DND-41 (cell line): ENCODE measurements at places on chromosomes 7 and 10.

DNA sequence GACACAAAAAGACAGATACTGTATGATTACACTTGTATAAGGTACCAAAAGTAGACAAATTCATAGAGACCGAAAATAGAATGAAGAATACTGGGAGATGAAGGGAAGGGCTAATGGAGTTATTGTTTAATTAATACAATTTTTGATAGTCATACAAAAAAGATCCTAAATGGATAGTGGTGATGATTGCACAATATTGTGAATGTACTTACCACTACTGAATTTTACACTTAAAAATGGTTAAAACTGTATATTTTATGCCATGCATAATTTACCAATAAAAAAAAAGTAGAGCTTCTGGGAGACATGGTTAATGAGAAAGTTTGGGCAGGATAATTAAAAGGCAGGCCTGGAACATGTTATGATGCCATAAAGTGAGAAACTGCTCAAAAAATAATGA is 119.0 kb downstream of the ZPBP start:
- DNase-seq = no peak

DNA sequence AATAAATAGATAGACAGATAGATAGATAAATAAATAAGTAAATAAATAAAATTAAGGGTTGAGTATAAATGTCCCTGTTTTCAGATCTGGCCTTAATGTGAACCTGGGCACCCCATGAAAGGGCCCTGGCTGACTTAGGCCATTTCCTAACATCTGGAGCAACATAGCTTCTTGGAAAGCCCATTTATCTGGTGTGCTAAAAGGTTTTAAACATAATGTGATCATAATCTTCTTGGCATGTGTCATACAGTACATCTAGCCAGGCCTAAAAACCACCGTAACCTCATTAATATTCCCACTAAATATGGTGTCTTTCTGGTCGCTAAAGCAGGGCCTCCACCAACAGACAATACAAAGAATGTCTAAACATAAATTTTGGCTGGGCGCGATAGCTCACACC is 142.8 kb downstream of the BTAF1 start:
- no peak for DNase-seq

DNA sequence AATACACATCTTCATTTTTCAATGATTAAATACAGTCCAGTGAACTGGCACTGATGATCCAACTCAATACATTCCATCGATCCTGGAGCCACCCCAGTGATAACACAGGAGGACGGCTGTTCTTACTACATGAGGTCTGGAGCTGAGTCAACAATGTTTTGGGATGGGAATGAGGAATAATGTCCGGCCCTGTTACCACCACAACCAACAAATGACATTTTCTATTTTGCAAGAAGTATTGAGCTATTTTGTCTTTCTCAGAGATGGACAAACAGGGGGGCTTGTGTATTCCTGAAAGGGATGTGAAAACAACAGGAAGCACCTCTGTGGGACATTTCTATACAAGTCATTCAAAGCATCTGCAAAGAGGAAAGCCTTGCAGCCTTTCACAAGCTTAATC is 249.2 kb downstream of the PARD3 start:
- DNase-seq = no peak

DNA sequence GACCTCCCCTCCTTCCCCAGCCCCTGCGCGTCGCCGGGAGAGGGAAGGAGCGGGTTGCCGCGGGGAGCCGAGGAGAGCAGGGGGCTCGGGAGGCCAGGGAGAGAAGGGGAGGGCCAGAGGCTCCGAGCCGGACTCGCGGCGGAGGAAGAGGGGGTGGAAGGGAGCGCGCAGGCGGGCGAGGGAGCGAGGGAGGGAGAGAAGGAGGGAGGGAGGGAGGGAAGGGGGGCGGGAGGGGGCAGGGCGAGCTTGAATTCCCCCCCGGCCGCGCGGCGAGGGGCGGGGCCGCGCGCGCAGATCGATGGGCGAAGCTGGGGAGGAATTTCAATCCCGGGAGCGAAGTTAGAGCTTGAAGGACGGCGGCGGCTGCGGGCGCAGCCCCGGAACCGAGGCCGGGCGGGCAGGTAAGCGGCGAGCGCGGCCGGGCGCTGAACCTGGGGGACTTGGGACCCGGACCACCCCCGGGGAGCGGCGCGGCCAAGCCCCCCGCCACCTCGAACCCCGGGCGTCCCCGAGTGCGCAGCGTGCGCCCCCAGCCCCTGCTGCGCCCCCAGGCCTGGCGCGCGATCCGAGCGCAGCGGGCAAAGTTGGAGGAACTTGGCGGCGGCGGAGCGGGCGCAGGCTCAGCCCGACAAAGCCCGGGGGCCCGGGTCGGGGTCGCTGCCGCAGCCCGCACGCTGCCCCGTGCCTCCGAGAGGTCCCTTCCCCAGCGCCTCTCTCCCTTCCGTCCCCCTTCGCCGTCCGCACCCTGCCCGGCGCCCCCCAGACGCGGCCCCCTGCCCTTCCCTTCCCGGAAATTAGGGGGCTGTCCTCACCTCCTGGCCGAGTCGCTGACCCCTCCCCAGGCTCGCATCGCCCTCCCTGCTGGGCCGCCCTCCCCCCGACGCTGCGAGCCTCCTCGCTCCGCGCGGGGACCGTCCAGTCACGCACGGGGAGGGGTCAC is at the start of gene ELFN1:
ELFN1 (plus strand) TSS at position 324 of the 940 bp plus-strand sequence. CDS start 74,320 bp downstream, outside the sequence.
- DNase-seq = peak; percentile 29

- DNase-seq = no peak
Observed at GRCh38 chr10:114045136-114046086, 1.7 kb downstream of the ADRB1 start.

DNA sequence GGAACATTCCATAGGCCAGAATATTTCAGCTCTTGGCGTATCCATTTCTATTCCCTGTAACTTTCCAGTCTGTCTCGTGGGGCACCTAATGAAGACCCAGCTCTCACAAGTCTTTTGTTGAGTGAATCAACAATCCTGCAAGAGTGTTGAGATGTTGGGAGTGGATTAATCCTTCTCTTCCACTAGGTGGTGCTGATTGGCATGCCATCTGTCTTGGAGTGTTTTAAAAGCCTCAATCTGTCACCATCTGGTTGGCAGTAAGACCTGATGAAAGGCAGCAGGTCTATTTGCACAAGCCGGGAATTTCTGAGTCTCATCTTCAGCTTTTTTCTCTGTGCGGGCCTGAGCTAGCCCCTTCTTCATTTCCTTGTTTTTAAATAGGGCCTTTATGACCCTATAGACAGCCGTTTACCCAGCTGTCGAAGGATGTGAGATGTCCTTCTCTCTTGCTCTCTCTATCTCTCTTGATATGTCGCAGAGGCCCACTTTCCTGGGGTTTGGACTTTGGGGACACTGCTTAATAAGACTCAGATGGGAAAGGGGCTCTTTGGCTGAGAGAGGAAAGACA is 180.5 kb downstream of the ZNF365 start:
- DNase-seq = peak; percentile 15

DNA sequence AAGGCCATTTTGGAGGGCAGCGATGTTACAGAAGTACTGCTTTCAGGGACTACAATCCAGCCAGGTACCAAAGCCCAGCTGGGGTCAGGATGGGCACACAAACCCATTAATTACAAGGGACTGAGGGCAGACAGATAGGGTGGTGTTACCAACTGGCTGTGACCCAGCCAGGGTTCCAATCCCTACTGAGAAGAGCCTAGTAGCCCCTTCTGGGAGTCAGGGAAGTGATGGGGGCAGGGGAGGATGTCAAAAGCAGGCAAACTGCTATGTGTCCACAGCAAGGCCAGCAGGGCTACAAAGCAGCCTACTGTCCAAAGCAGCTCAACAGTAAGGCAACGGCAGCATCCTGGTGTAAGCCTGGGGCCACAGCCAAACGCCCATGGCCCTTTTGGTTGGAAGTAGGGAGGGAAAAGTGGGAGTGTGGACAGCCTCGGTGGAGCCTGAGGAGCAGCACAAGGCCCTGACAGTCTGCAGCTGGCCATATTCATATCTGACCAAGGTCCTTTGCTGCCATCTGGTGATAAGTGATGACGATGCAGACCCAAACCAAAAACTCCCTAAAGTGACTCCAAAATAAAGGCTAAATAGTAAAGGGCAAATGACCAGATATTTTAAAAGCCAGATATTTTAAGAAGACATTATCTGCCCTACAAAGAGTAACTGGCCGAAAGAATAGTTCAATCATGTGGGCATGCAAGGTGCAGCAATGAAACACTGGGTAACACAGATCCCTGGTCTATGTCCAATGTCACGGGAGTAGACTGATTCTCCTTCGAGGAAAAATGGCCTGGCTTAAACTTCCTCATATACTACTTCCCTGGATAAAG is 56.9 kb downstream of the XPNPEP1 start:
- DNase-seq = no peak

DNA sequence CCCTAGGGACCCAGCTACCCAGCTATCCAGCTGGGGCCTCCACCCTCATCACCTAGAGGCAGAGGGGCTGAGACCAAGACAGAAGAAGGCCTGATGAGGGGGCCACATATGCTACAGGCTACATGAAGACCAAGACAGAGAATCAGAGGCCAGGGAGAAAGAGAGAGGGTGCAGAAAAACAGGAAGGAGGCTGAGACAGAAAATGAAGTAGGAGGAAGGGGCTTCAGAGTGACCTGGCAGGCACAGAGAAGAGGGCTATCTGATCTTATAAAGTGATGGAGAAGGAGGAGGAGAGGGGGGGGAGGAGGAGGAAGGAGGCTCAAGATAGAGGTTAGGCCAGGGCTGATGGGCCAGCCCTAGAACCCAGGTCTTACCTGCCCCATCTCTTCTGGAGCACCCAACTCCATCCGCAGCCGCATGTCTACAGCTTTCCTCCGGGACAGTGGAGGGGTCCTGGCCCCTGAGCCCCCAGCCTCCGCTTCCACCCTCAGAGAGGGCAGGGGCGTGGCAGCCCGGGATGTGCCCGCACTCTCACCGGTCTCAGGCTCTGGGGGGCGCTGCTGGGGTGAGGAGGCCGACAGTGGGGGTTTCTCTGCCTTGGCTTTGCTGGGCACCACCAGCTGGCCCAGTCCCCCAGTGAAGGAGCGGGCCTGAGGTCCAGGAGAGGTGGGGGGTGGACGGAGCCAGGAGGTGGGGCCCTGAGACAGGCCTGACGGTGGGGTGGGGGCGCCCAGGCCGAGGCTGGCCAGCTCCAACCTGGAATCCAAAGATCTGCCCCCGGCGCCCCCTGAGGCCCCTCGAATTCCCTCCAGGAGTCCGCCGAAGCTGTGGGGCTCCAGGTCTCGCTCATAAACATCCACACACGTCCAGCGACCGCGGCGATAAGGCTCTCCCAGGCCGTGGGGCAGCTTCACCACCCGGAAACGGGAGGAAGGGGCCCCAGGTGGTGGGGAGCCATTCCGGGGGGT is 1.8 kb downstream of the TSC22D4 start:
- DNase-seq = no peak

DNA sequence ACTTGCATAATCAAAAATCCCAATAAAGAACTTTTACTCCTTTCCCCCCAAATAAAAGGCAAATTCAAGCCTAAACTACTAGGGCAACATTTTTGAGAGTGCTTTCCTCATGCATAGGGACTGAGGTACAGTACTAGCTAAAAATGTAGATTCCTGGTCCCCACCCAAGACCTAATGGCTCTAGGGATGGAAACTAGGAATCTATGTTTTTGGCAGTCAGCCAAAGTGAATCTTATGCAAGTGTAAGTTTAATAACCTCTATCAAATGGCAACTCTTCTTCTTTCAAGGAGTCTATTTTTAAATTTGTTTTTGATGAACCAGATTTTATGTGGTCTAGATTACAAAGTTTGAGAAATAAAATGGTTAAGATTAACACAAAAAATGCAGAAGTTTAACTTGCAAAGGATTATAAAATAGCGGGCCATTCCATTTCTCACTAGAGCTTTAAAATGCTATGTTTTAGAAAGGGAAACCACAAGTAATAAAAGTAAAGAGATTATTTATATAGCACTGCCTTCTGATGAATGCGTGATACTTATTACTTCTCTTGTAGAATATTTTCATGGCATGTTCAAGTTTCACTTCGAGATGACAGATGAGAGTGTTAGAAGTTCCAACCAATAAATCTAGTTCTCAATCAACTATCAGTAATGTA is 70.4 kb upstream of the MDFIC start:
- DNase-seq = no peak

GRCh38 chr7:52639981-52640380 is 395.5 kb upstream of the POM121L12 start:
- DNase-seq = no peak

DNA sequence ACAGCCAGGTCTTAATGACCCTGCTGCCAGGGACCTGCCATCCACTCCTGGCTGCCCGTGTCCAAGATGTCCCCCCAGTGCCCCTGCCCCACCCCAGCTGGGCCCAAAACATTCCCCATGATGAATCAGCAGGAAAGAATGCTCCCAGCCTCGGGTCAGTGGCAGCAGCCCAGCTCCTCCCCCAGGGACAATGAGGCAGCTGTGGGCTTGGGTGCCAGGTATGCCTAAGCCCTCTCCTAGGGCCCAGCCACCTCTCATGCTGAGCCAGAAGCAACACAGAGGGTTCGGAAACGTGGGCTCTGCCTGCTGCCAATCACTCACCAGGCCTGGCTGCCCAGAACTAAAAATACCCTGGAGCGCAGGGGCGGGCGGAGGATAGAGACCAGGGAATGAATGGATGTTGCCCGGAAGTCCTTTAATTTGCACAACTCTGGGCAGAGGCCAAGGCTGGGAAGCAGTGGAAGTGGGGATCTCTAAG is 1.5 kb upstream of the LOXL4 start:
- DNase-seq = no peak

- no peak for DNase-seq
Observed at GRCh38 chr7:143410521-143411004, 1.9 kb upstream of the EPHA1 start.

- no peak for DNase-seq
Observed at GRCh38 chr10:72026278-72027111, 61.9 kb downstream of the SPOCK2 start.

DNA sequence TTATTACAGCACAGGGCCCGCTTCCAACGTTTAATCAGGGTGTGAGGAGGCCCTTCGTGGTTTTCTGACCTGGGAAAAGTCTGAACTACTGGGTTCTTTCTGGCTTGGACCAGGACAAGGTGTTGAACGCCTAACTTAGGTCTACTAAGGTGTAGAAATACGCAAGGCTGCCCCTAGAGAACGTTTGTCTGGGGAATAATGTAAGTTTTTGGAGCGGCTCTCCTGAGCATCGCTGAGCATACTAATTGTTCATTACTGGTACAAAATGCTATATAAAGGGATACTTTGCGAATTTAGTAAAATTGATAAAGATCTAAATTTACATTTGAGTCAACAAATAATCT is 32.4 kb upstream of the TOMM7 start:
- no peak for DNase-seq

DNA sequence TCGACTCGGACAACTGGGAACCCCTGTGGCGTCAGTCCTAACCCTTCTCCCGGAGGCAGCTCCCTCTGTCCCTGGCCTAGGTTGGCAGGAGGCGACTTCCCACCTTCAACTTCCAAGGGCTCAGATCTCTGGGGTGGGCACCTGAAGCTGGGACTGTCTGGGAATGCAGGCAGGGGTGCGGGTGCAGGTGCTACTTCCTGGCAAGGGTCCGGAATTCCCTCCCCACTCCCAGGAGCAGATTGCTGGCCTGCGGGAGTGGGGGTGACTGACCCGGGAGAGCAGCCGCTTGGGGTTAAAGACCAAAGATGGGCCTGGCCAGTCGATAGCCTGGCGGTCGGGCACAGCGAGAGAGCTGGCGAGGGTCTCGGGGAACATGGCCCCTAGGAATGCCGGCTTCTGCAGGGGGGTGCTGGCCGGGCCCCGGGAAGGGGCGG is 387 bp downstream of the EPHA1 start:
- DNase-seq = no peak

GRCh38 chr7:98137826-98138151 is 31.1 kb downstream of the LMTK2 start:
- no peak for DNase-seq

- no peak for DNase-seq
Observed at GRCh38 chr10:34825414-34825813, 10.3 kb upstream of the PARD3 start.

- DNase-seq = no peak
Observed at GRCh38 chr7:12570168-12570533, 369 bp upstream of the SCIN start.
